Lung microvascular endothelial cell (primary cell): ENCODE measurements at places on chromosomes 7 and 10.

- no peak for DNase-seq
Measured at GRCh38 chr10:418226-418625, 271.2 kb downstream of the DIP2C start.

GRCh38 chr10:88158526-88159122, 295.2 kb downstream of the PTEN start:
- DNase-seq = no peak

- peak; percentile 52 for DNase-seq
Measured at GRCh38 chr7:84800846-84801245, 386.0 kb downstream of the SEMA3D start.

DNA sequence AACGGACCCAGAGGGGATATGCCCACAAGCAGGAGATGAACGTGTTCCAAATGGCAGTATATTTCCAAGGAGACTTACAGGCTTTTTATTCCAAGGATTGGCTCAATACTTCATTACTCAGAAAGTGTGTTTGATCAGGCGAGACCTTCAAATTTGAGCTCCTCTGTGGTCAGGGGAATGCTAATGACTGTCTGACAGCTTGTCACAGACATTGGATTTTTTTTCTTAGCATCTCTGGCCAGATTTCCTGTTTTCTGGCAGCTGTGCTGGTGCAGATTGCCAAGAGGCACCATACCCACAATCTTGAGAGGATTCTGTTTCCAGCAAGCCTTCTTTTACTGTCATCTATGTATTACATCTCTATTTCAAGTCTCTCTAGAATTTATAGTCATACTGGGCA, 93.8 kb downstream of the C1GALT1 start:
- DNase-seq = no peak

DNA sequence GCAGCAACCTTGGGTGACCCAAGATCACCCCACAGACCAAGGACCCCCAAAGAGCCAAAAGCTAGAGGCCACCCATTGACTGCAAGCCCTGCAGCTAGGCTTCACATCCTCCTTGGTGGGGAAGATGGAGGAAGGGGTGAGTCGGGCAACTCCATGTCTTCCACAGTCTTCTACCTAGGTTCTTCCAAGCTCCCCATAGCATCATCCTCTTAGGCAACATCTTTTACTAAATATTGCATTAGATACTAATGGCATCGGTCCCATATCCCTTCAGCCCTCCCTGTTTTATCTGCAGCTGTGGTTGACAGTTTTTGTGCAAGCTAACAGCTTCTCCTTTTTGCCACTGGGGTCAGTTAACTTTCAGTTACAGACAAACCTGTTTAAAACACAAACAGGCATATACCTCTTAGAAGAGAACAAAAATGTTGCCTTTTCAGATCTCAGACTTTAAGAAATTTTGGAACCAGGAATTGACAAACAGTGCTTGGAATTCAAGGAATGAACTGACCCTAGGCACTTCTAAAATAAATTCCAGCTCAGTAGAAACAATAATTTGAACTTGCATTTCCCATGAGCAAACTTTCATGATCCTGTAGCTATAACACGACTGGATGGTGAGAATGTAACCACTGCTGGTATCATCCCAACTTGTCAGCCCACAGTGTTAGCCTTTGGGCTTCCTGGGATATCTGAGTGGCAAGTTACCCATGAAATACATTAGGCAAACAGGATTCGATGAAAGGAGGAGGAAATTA, 33.9 kb upstream of the MSMB start:
- no peak for DNase-seq

- no peak for DNase-seq
Measured at GRCh38 chr7:135190703-135191102, 20.2 kb upstream of the CYREN start.

- no peak for DNase-seq
Measured at GRCh38 chr7:101896316-101896715, 78.9 kb downstream of the CUX1 start.

DNA sequence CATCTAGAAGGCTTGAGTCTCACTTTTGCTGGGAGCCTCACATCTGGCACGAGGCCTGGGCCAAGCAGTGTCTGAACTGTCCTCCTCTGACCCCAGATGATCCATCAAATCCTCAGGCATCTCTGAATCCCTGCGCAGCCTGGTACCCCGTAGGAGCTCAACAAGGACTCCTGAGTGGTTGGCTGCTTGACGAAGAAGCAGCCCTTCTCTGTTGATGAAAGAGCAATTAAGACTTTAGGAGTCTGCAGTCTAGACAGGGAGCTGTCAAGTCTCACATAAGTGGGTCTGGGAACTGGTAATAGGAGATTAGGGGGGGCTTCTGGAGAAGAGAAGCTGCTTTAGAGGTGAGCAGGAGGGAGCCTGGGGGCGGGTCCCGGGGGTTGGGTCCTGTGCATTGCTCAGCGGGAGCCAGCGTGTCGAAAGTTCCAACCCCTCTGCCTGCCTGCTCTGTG, 326.0 kb downstream of the RPS24 start:
- DNase-seq = no peak

- no peak for DNase-seq
Measured at GRCh38 chr10:129777687-129778086, 186.4 kb downstream of the EBF3 start.

GRCh38 chr10:79268161-79268601, 79.1 kb upstream of the PPIF start:
- DNase-seq = no peak

- peak; percentile 31 for DNase-seq
Measured at GRCh38 chr7:55574051-55574717, 1.9 kb upstream of the VOPP1 start.

GRCh38 chr10:65358565-65358964, 1567.3 kb upstream of the LRRTM3 start:
- DNase-seq = peak; percentile 1

DNA sequence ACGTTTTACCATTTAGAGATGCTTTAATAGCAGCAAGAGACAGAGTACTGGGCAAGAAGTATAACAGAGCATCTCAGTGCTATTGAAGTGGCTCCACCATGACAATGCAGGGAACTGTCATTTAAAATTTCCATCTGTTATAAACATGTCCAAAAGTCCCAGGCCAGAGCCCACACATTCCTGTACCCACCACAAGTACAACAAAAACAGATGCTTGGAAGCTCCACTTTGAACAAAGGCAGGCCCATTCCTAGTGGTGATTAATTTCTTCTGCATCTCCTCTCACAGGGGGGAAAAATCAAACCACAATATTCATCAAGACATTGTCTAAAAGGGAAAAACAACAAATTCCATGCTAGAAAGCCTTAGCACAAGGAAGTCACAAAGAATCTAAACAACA, 627.9 kb downstream of the PARD3 start:
- no peak for DNase-seq

GRCh38 chr7:122702872-122703510, at the start of gene RNF148:
RNF148 (minus strand) TSS chr7:122702922; CDS start chr7:122702750, 172 bp downstream.
- DNase-seq = no peak

DNA sequence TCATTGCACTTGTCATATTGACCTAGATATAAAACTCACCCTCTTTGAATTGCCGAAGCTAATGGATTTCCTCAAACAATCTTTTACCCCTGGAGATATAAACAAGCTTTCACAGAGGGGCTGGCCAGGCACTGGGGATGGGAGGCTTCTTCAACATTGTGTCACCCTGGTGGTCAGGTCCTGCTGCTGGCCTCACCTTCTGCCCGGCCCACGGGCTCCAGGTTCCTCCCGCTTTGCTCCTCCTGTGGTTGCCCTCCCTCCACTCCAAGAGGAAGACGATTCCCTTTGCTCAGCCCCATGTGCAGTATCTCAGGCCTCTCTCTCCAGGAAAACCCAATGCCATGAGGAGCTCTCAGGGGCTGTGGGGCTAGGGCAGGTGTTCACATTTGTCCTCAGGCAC, 118.1 kb upstream of the ADCY1 start:
- no peak for DNase-seq

DNA sequence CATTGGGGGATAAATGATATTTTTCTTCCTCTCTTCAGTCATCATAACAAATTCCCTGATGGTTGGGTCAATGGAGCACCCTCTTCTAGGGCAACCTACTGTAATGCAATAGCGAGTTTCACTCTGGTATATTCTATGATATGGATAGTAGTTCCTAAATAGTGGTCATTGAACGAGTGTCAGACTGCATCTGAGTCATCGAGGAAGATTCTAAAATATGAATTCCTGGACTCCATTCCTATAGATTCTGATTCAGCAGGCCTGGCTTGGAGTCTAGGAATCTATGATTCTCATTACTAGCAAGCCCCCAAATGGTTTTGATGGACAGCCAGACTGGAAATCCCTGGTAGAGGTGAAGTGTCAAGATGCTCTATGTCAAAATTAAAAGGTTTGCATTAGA, 254.5 kb downstream of the BUB3 start:
- DNase-seq = no peak

DNA sequence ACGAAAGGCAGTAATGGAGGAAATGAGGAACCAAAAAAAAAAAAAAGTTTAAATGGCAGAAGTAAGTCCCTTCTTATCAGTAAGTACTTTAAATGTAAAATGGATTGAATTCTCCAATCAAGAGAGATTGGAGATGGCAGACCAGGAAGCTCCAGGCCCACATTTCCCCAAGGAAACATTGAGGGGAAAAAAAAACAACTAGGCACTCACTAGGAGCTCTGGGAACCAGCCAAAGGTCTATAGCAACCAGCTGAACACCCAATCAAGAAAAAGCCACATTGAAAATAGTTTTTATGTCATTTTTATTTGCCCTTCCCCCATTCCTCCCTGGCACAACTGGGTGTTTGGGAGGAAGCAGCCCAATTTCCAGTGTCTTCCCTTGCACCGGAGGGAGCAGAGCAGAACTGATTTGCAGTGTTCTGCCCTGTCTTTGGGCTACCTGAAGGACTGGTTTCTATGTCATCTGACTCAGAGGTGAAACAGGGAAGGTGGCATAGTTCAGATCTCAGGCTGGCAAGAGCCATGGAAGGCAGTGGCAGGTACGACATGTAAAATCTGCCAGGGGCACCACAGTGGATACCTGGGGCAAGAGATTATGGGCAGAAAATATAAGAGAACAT, 121.9 kb downstream of the SMURF1 start:
- DNase-seq = no peak

DNA sequence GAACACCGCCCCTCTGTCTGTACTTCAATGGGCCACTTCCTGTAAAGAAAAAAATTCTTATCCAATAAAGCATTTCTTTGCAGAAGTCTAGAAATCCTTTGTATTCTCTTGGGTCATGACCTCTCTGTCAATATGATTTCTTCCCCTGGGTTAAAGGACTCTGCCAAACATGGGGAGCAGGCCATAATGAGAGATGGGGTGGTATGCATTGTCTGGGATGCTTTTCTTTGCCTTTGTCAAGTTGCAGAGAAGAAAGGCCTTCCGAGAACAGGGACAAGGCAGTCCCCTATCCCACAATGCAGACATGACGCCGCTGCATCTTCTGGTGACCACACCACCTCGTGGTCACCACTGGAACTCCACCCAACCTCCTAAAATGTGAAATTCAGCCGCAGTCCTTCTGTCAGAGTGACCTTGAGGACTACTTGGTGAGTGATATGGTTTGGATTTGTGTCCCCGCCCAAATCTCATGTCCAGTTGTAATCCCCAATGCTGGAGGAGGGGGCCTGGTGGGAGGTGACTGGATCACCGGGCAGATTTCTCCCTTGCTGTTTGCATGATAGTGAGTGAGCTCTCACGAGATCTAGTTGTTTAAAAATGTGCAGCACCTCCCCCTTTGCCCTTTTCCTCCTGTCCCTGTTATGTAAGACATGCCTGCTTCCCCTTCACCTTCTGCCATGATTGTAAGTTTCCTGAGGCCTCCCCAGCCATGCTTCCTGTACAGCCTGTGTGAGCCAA, 15.2 kb upstream of the FRMPD2 start:
- peak; percentile 71 for DNase-seq

DNA sequence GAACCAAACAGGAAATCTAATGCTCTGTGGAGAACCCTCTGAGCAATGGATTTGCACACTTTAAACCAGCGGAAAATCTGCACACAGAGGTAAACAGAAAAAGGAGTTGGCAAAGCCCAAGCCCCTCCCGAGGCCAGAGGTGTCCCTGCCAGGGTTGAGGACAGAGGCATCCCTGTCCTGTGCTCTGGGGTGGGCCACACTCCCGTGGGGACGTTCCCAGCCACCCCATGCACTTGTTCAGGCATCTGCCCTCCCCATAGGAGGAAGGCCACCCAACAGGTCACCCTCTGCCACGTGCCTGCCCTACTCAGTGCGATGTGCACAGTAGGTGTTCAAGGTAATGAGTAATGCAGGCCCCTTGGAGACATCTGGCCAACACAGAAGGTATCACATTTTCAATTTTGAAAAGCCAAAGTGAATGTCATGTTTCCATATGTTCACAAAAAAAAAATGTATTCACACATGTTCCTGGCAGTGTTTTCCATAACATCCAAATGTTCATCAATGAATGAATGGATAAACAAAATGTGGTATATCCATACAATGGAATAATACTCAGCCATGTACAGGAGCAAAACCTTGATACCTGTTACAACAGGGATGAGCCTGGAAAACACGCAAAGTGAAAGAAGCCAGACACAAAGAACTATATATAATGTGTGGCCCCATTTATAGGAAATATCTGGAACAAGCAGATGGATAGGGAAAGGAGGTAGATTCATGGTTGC, 108.1 kb downstream of the EBF3 start:
- no peak for DNase-seq

GRCh38 chr10:14460447-14460846, 129.7 kb upstream of the FRMD4A start:
- no peak for DNase-seq

GRCh38 chr10:65719790-65720189, 1206.0 kb upstream of the LRRTM3 start:
- DNase-seq = no peak

GRCh38 chr10:111677759-111678158, 505.8 kb downstream of the GPAM start:
- no peak for DNase-seq

- DNase-seq = no peak
Measured at GRCh38 chr10:44706745-44707144, 204.4 kb upstream of the TMEM72 start.

GRCh38 chr10:103804871-103805270, 50.5 kb downstream of the SH3PXD2A start:
- no peak for DNase-seq

DNA sequence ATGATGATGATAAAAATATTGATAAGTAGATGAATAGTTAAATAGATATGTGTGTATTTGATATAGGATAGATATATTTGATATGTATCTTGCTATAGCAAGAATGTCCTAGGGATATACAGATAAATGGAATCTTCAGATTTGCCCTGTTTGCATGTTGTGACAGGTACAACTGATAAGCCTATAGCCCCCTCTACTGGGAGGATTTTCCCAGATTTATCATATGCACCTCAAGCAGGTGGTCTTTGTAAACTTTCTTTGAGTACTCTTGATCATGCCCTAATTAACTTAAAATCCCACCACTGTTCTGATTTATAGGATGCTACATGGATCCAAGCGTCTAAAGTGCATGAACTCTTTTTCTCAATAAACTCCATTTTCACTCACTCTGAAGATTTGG, 1050.7 kb downstream of the SORCS3 start:
- no peak for DNase-seq

DNA sequence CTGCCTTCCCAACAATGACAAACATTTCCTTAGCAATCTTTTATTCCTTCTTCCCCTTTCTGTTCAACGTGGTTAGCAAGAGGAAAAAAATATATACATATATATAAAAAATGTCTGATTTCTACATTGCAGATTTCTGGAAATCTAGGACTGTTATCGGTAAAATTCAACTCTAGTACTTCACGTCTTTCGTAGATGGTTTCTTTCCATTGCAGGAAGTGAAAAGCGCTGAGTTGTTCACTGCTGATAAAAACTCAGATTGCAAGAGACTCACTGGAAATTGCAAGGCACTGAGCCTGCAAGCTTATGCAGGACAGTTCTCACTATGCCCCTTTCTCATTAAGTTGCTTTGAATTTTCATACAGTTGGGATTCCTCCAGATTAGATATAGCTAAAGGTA, 23.9 kb downstream of the KIN start:
- no peak for DNase-seq
